Stimulated activated CD4-positive, alpha-beta T cell treated with anti-CD3 and anti-CD28 coated beads, Interleukin-2, amount 100 ng/mL, for 24 hours (primary cell): ENCODE measurements at places on chromosomes 4 and X.

GRCh38 chr4:145071560-145071959 is 26.4 kb downstream of the ANAPC10 start:
- no peak for DNase-seq

- no peak for DNase-seq
Measured at GRCh38 chrX:16212436-16212835, 45.2 kb downstream of the MAGEB17 start.

GRCh38 chr4:142452161-142452855 is 393.8 kb downstream of the INPP4B start:
- no peak for DNase-seq

DNA sequence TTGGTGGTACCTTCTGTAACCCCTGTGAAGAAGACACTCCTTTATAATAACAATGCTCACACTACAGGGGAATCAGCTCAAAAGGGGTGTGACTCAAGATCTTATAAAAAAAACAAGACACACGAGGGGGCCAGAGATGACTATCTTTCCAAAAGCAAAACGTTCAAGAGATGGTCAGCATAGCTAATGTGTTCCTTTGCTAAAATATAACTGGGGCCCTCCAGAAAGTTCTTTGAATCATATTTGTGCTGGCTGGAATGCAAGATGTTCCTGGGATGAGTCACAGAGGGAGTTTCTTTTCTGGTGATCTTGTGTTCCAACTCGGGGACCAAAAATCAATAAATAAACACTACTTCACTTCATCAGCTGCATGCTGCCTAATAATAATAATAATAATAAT is 46.5 kb downstream of the RAI2 start:
- DNase-seq: no peak

GRCh38 chrX:23662853-23663252 is 4.4 kb upstream of the PRDX4 start:
- no peak for DNase-seq

DNA sequence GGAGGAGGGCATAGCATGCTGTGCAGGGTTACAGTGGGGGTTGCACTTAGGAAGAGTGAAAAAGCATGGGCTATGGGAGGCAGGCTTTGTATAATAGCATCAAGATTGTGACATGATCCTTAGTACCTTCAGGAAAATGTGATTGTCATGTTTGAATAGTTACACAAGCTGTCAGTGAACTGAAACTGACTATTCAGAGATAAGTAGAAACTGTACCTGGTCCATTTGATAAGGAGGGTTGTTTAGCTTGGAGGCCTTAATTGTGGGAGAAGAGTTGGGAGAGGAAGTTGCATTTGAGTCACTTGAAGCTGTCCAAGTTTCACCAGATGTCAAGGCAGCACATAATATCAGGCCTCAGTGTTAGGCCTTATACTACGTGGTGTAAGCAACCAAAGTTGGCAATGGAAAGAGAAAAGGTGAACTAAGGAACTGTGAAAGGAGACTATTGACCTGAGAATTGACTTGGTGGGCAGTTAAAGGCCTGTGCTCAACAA is 85.0 kb downstream of the TEX13C start:
- no peak for DNase-seq

DNA sequence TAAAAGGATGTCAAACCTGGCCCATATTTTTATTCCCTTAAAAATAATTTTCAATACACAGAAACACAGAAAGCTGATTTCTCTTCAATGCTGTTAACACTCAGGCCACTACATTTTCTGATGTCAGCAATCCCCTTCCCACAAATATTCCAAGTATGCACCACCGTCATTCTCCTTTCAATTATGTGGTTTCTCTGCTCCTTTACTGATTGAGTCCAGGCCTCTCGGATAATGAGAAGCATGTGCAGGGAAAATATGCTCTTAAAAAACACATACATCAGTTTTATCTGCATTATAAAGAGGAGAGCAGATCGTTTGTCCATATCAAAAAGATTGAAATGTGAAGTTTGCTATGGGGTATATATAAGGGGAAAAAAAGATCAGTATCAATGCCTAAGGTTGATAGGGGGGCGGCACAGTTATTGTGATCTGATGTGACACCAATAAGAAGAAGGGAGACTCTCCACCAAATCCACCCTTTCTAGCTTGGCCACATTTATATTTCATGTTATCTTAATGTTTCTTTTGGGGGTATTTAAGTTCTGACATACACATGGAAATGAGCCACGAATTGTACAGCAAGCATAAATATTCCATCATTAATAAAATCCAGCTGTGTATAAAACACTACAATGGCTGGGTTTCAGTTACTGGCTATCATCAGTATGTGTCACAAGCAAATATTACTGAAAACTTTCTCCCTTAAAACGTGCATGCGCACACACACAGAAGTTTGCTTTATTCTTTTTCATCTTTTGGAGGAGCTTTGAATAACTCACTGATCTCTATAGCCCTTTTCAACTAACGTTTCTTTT is 6.4 kb downstream of the AMOT start:
- DNase-seq: no peak

GRCh38 chr4:98510757-98511517 is 147.5 kb downstream of the TSPAN5 start:
- peak; percentile 28 for DNase-seq

GRCh38 chr4:177384856-177385397 is 57.3 kb downstream of the AGA start:
- no peak for DNase-seq

DNA sequence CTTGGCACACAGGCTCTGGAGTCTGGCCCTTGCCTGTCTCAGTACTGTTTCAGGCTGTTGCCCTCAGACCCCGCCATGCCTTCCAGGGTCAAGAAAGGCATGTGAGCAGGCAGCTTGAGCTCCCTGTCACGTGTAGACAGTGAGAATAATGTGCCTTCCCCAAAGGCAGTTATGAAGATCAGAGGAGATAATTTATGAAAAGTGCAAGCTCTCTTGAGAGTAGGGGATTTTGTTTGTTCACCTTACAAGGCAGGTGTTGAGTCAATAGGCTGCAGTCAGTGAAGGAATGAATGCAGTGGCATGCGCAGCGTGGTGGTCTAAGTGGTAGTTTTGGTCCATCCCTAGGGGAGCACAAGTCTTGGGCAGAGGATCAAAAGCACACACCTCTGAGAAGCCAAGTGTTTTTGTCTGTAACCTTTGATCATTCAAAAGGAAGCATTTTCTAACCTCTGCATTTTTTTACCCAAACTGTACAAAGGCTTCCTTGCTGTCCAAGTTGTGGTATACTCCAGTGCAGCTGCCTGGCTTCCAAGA is 14.4 kb downstream of the HADH start:
- no peak for DNase-seq
